Tibial nerve (tissue), 4 donors: ENCODE measurements at places on chromosomes 6 and 20. TPM values are rescaled to one million over a fixed set of nuclear protein-coding genes. Genes with fewer than 3 reads are reported as not detected.

SLC22A3 gene
- total RNA-seq, result 321 TPM

FAM209A gene
- not detected for total RNA-seq

BEND6 gene
- total RNA-seq, result 4.2 TPM

ADGRB3 gene
- total RNA-seq, result 9.6 TPM

RAD21L1 gene
- not detected for total RNA-seq

SLC17A3 gene
- not detected for total RNA-seq

MUC21 gene
- total RNA-seq, result not detected

HELZ2 gene
- 31.5 TPM for total RNA-seq

MYLK2 gene
- total RNA-seq, result not detected

FGD2 gene
- 182 TPM for total RNA-seq

TSHZ2 gene
- 20.9 TPM for total RNA-seq

KHDC3L gene
- not detected for total RNA-seq

DNA sequence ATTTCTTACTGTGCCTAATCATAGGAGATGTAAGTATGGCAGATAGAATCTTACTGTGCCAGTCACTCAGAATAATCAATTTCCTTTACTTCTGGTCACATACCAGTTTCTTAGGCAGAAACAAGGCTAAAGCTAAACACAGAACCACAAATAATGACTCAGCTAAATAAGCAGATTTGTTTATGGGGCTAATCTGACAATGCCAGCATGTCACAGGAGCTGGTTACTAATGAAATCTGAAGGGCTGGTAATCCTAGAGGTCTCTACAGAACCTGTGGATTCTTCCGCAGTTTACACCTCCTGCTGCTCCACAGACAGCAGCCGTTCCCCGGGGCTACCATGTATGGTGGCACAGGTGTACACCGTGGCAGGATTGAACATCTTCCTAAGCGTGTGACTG is 80.8 kb downstream of the LYRM4 start:
- DNase-seq, result no peak

- no peak for DNase-seq
Measured at GRCh38 chr6:119470893-119471542, 121.5 kb upstream of the MAN1A1 start.

- DNase-seq, result no peak
Measured at GRCh38 chr6:4941782-4942672, 61.8 kb downstream of the RPP40 start.

DNA sequence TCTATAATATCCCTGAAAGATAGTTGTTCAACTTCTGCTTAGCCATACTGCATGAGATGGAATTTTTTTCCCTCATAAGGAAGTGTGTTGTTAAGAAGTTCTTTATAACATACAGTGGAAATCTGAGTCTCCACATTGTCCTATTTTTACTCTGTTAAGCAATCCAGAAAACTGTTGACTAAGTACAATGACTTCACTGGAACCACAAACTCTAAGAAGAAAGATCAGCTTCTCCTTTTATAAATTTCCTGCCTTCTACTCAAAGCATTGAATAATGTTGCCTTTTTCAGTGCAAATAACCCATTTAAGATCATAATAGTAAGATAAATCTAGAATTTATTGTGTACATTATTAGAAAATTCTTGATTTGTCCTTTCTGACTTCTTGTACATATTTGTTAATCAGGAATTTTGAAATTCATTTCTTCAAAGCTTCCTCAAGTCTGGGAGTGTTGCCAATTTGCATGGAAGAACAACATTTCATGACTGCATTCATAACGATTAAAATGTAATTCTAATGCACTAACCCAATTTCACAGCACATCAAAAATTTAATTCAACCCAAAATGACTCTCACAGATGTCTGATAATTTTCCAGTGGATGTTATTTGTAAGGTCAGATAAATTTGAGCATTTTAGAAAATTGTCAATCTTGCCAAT is 45.6 kb upstream of the ANKEF1 start:
- DNase-seq, result no peak

- DNase-seq, result no peak
Measured at GRCh38 chr6:13865141-13865540, 50.8 kb upstream of the MCUR1 start.

- no peak for DNase-seq
Measured at GRCh38 chr6:169372589-169372988, 118.9 kb upstream of the THBS2 start.

GRCh38 chr6:17979479-17979878 is 8.0 kb downstream of the KIF13A start:
- no peak for DNase-seq

DNA sequence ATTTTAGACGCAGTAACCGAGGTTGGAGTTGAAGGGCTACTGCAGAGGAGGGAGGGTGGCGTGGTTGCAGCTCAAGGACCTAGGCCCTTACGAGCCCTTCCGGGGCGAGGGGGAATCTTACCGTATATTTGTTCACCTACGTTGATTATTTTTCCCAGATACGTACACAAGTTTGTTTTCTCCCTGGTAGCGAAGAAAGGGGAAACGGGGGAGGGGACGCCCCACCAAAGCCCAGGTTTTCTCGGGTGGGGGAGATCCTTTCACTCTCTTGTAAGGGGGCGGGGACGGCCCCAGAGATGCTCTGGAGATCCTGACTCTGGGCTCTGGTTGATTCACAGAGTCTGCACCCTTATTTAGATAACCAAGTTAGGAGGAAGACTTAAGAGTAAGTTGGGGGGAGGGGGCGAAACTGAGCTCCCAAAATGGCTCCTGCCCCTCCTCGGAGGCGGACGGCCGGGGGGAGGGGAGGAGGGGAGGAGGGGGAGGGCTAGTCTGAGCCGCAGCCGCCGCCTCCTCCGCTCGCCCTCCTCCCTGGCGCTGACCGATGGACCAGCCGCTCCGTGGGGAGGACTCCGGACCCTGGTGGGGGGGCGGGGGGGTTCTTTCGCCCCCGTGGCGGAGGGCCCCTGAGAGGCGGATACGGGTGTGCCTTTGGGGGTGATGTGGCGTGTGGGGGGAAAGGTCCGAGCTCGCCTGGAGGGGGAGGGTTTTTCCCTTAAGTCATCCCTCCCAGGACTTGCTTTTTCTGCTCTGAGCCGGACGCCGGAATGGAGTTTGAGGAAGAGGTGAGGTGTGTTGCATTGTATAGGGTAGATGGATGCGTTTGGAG is 2.2 kb downstream of the BRD2 start:
- DNase-seq, result peak; percentile 83

GRCh38 chr6:170010665-170011203 is 259.3 kb downstream of the ERMARD start:
- DNase-seq, result no peak

- DNase-seq, result no peak
Measured at GRCh38 chr6:88843040-88843439, 120.4 kb downstream of the RNGTT start.

- no peak for DNase-seq
Measured at GRCh38 chr6:12293235-12293930, 3.2 kb downstream of the EDN1 start.

DNA sequence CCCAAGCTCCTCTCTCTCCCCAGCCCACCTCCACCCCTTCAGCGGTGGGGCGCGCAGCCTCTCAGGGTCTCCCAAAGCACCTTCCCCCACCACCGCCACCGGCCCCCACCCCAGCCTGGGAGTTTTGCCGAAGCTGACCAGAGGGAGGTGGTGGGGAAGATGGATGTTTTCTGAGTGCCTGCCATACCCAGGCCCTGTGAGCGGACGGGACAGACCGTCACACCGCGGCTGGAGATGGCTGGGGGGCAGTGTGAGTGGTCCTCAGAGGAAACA is 5.7 kb downstream of the C20orf204 start:
- DNase-seq, result no peak

- no peak for DNase-seq
Measured at GRCh38 chr20:32476684-32477593, 108.2 kb downstream of the NOL4L start.

- no peak for DNase-seq
Measured at GRCh38 chr6:11221623-11222384, 10.7 kb downstream of the NEDD9 start.

DNA sequence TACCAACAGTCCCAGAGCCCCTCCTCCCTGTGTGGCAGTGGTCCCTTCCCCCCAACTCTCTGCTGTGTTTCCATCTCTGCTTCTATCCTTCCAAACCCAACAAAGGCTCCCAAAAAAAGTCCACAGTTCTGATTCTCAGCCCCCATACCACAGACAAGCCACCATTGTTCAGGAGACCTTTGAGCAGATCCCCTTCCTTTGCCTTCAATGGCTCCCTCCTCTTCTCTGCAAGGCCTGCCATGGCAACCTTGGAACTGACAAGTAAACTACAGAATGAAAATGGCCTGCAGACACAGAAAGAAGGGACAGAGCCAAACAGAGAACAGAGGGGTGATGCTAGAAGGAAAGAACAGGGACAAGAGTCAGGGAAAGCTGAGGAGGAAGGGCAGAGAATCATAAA is 23.2 kb downstream of the OR2H2 start:
- no peak for DNase-seq

GRCh38 chr6:156779206-156780094 is 2.3 kb downstream of the ARID1B start:
- DNase-seq, result peak; percentile 19

DNA sequence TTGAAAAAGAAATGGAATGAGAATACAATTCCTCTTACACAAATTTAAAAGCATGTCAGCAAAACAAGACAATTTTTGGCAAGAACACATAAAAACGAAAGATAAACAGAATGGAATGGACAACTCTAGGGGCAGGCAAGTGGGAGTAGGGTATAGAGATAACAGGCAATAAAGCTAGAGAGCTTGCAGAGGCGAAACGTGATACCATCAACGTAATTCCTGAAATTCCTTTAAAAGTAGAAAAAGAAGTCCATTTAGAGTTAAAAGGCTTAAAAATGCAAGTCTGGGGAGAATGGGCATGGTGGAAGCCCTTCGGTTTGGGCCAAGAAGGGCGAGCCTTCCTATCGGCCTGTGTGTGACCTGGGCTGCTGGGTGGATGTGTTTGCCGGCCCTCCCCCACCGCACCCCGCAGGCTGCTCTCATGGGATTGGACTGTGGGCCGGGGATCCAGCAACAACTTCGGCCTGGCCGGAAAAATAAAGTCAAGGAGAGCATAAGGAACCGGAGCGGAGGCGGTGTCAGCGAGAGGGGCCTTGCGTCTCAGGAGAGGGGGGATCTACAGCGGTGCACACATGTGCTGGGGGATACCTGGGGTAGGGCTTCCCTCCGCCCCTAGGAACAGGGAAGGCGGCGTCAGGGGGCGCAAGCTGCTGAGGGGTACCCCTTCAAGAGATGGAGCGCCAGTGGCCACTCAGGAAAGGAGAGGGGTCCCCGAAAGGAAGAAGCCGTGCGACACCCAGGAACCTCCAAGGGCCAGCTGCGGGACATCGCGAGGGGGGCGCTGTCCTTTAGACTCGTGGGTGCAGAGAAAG is 4.1 kb downstream of the TMEM239 start:
- DNase-seq, result no peak

- DNase-seq, result no peak
Measured at GRCh38 chr6:41040101-41040939, 1.3 kb upstream of the UNC5CL start.

DNA sequence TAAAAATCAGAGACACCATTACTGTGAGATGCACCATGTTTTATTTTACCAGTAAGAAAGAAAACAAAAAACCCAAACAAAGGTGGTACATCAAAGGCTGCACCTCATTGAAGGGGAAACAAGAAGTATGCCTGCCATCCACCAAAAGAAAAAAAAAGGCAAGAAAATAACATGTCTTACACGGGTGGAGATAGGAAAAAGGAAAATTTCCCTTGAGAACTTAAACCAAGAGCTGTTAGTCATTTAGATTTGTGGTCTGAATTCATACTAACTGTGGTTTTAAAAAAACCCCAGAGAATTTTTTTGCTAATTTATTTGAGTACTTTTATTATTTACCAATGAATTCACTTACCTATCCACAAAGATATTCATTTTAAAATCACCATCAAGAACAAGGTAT is 144.0 kb downstream of the LRRC1 start:
- DNase-seq, result no peak

GRCh38 chr6:105094133-105094640 is 85.6 kb downstream of the POPDC3 start:
- DNase-seq, result no peak

- DNase-seq, result no peak
Measured at GRCh38 chr6:159879856-159880255, 10.9 kb upstream of the MAS1 start.

DNA sequence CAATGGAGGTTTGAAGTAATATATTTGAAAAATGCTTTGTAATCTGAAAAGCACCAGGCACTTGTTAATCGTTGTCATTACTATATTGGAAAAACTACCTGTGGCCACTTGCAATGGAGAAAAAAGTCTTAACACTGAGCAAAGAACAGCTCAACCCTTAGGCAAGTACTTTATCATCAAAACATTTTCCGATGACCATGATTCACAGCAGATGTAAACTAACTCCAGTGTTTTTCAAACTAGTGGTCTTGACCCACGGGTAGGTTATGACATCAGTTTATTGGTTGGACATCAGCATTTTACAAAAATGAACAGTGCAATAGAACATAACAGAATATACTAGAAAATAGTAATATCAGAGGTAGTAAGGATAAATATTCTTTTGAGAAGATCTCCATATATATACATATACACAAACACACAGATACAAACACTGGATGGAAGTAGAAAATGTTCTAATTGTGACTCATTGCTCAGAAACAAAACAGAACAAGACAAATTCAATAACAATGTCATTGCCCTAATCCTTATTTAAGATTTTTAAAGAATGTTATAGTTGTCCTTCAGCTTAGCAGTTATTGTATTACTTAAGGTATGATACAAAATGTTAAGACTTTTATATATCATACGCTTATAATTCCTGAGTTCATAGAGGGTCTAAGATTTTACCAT is 123.0 kb downstream of the PLCB1 start:
- no peak for DNase-seq

DNA sequence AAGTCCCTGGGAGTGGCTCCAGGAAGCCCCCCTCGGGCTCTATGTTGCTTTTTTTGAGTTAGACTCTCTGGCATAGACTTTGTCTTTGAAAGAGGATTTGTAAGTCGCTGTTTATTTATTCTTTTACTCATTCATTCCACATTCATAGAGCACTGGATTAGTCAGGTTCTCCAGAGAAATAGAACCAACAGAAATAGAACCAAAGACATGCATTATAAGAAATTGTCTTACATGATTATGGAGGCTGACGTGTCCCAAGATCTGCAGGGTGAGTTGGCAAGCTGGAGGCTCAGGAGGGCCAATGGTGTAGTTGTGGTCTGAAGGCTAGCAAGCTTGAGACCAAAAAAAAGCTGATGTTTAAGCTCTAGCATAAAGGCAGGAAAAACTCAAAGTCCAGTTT is 98.3 kb upstream of the CHD6 start:
- DNase-seq, result no peak

GRCh38 chr20:6974838-6975237 is 207.4 kb downstream of the BMP2 start:
- no peak for DNase-seq

DNA sequence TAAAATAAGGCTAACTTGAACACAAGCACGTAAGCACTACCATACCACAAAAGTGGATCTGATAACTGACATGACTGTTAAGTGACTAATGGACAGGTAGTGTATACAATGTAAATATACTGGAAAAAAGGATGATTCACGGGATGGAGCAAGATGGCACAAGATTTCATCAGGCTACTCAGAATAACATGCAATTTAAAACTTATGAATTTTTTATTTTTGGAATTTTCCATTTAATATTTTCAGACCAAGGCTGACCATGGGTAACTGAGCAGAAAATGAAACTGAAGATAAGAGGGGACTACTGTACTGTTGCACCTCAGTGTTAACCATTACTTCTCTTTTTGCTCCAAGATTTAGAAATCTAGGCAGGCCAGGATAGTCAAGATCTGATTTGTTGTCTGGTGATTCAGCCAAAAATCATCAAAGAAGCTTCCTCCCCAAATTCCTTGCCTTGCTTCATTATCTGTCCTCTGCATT is 45.4 kb downstream of the TPBG start:
- no peak for DNase-seq
